ENCODE measurements at places on chromosomes 6 and 20.

DNA sequence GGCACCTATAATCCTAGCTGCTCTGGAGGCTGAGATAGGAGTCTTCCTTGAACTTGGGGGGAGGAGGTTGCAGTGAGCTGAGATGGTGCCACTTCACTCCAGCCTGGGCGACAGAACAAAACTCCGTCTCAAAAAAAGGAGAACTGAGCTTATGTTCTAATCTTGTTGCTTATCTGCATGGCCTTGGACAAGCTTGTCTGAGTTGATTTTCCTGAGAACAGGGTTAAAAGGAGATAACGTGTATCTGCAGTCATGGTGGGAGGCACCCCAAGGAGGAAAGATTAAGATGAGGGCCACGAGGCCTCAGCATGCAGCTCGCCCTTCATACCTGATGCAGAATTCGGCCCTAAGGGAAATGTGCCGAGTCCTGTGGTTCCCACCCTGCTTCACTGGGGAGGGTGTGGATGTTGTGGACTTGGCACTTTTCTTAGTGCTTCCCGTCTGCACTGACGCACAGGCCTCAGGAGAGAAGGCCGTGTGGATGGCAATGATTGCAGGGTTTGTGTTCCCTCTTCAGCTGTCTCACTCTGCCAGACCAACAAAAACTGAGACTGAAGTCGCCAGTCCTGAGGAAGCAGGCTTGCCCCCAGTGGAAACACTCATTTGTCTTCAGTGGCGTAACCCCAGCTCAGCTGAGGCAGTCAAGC lies 56.3 kb downstream of the EZR start:
- no peak for DNase-seq

DNA sequence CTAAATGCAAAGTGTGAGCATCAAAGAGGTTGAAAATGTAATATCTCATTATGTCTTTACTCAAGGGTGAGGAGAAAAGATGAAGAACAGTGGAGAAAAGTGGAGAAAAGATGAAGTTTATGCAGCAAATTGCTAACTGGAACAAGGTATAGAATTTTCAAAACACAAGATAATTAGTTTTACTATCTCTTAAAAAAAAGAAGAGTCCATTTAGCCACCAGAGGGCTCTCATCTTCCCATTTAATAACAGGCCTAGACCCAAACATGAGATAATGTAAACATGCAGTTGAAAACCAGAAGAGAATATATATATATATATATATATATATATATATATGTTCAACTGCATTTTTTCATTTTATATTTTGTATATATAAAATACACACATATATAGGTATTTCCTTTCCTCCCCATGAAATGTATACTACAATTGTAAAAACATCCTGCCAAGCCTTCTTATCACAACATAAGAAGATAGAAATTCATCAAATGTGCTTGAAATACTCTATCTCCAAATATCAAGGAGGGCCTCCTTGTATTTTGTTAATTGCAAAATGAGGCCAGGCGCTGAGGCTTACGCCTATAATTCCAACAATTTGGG lies 78.4 kb downstream of the ADTRP start:
- DNase-seq = peak; percentile 40

- peak; percentile 58 for DNase-seq
These were observed 6.4 kb upstream of the SLC12A5 start for GRCh38 chr20:46022411-46023147.

DNA sequence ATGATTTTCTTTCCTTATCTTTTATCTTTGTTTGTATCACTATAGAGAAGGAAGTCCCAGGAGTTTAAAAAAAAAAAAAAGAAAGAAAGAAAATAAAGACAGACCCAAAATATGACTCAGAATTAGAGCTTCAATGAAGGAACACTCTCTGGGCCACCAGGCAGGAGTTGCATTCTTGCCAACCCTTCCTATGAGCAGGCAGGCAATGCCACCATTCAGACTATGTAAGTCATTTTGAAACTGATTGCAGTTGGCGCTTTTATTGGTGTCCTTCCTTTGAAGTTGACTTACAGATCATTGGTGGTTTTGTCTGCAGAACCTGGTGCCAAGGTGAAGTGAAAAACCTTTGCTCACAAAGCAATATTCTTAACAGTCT lies 50.3 kb downstream of the MYB start:
- DNase-seq = no peak

- DNase-seq = no peak
These were observed 168.4 kb downstream of the EDN1 start for GRCh38 chr6:12458558-12458957.

- peak; percentile 34 for DNase-seq
These were observed 55.1 kb downstream of the IRF4 start for GRCh38 chr6:446418-447366.

- no peak for DNase-seq
These were observed 249.3 kb downstream of the TBX18 start for GRCh38 chr6:84515067-84515466.

DNA sequence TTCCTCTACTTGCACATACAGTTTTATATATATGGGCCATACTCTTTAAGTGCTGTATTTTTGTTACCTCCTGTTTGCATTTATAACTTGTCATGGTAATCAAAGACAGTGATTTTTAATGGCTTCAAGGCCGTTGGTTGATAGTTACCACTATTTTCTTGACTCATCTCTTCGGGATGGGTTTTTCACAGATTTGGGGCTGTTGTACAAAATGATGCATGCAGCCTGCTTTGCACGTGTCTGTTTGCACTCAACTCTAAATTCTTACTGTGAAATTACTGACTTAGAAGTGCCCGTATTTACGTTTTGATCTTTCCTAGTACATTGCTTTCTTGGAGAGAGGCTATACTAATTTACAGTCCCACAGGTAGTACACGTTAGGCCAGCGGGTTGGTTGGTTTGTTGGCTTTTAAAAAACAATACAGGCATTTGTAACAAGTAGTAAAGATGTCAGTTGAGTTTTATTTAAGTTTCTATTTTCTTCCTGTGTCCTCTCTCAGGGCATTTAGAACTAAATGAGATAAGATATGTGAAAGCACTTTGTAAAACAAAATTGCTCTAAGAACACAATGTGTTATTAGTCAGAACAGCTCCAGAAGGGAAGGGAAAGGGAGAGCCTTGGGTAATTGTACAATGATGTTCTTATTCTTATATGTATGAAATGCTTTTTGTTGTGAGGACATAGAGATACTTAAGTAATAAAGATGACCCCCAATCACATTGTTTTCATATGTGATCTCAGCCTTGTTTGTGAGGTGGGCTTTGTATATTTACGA lies 11.7 kb downstream of the JARID2 start:
- no peak for DNase-seq

DNA sequence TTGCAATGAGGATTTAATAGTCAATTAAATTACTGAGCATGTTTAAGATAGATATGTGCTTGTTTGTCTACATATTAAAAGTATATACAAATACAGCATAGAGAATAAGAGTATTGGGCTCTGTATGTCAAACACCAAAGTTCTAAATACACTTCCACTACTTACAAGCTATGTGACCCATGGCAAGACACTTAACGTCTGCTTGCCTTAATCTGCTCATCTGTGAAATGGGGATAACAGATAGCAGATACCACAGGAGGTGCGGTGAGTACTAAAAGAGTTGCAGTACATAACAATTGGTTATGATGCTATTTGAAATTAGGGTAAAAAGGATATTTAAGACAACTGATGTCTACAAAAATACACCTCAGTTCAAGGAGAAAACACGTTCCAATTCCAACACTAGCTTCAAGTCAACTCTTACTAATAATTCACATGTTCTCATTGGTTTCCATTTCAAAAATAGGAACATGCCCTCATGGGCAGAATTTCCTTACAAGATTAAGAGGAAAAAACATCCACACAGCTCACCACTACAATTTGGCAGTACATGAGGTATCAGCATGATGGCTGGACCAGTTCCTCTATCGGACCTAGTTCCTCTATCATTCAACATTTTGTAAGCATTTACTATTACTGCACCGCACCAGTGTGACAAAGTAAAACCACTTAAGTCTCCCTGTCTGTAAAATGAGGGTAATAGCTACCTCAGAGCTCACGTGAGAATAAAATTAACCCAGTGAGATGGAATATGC lies 101.1 kb downstream of the SMLR1 start:
- no peak for DNase-seq

DNA sequence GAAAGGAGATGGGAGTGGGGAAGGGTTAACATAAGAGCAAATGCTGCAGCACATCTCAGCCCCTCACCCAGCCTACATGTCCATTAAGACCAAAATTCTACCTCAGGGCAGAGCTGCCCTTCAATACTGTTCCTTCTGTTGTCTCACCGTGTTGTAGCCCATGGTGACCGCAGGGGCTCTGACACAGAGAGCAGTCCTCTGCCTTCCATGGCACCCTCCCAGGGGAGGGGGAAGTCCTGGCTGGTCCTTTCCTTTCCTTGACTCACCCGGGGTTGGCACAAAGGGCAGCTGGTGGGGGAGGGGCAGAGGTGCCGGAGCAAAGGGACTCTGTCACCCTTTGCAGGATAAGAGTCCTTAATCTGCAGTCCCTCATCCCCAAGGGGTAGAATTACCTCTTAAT lies 15.2 kb downstream of the NKX2-2 start:
- no peak for DNase-seq

GRCh38 chr6:26205161-26205624 lies 118.0 kb downstream of the HFE start:
- DNase-seq = peak; percentile 67

GRCh38 chr6:145784683-145785082 lies 29.9 kb downstream of the FBXO30 start:
- no peak for DNase-seq

GRCh38 chr6:169895000-169895759 lies 143.8 kb downstream of the ERMARD start:
- DNase-seq = no peak

- no peak for DNase-seq
These were observed 24.6 kb downstream of the PMEPA1 start for GRCh38 chr20:57685146-57685758.

- DNase-seq = no peak
These were observed 615.5 kb downstream of the EYS start for GRCh38 chr6:65091561-65091960.

DNA sequence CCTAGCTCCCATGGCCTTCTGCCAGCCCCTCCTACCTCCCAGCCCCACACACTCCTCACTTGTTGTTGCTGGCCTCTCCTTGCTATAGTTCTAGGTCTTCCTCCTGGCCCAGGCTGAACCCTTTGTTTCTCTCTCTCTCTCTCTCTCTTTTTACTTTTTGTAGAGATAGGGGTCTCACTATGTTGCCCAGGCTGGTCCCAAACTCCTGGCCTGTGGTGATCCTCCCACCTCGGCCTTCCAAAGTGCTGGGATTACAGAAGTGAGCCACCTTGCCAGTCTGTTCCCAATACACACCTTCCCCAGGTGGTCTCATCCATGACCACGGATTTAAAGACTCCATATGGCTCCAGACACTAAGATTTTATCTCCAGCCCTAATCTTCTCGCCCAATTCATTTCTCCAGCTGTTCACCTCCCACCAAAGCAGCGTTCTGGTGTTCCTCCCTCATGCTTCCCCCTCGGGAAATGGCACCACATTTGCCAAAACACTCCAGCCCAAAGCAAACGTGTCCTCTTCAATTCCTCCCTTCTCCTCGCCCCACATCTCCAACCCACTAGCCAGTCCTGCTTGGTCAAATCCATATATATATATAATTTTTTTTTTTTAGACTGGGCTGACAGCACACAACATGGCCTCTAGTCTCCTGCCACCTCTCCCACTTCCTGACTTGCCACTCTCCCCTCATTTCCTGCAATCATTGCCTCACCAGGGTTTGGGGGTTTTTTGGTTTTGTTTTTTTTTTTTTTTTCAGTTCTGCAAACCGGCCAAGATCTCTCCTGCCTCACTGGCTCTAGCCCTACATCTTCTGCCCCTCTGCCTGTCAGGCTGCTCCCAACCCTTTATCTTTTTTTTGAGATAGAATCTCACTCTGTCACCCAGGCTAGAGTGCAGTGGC lies 104.4 kb downstream of the NCR2 start:
- no peak for DNase-seq

DNA sequence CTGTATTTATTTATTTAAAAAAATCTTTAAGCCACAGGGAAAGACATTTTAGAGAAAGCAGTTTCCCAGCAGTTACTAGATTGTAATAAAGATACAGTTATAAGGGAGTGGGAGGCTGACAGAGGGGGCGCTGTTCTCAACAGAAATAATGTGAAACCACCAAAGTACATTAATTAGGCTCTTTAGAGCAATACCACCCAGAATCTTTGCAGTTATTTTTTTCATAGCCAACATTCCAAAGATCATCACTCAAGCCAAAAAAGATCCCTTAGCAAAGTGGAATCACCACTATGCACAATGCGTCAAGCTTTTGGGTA lies 331.3 kb upstream of the DEFB112 start:
- DNase-seq = no peak

DNA sequence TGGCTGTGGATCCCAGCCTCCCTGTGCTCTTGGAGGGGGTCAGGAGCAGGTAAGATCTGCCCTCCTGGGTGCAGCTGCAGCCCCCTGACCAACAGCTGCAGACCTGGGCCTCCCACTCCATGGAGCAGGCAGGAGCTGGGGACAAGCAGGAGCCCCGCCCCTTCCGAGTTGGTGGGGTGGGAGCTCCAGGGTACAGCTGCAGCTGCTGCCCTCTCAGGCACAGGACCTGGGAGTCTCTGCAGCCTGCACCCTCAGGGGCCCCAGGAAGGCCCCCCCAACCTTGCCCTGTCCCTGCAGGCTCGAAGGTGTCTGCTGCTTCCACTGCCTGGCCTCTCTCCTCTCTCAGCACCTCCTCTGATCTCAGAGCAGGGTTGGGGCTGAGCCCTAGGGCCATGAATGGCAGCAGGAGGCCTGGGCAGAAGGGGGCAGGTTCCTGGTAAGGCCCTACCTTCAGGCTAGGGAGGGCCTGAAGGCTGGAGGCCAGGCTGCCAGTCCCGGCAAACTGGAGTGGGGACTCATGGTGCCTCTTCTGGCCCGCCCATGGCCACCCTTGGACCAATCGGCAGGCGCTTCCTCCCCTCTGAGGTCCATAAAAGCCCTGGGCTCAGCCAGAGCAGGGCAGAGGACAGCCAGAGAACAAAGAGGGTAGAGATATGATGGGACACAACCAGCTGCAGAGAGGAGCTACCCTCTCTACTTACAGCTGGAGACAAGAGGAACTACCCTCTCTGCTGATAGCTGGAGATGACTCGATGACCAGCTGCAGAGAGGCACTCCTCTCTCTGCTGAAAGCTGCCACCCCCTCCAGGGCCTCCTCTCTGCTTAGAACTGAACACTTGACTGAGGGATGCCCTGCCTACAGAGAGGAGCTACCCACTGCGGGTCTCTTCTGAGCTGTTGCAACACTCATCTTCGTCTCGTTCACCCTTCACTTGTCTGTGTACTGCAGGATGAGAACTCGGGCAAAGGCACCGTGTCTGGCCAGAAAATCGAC lies 7.8 kb upstream of the PACSIN1 start:
- no peak for DNase-seq
